ENCODE measurements at places on chromosomes 3 and 15.

GRCh38 chr3:146672941-146673340 is 67.8 kb upstream of the PLSCR5 start:
- no peak for DNase-seq

DNA sequence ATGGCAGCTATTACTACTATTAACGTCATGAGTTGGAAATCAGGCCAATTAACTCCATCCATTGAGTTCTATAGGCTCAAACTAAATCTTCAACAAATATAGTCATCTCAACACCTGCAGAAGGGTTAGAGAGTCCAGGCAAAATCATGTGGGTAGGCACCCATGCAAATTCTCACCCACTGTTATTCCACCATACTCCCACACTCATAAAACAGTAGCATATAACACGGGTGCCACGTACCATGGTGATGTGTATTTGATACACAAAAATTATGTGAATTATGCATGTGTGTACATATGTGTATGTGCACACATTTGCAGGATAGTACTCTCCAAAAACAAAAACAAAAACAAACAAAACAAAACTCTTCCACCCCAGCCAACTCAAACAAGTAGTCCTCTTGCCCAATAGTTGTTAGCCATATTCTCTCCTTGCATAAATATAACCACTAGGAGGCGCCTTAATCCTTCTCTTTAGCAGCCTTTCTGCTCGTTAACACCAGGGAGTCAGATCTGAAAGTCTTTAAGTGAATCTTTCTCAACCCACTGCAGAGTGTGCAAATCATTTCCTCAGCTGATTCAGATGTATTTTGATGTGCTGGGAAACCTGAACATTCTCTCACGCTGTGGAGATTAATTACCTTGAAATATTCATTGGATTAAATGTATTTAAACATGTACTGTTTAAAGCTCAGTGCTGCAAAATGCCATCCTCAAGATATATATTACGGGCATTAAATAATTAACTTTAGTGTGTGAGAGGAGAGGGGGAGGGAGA is 38.0 kb upstream of the COPB2 start:
- DNase-seq: peak; percentile 39

GRCh38 chr3:49839193-49839809 is 17.1 kb downstream of the TRAIP start:
- DNase-seq: peak; percentile 48

- DNase-seq: no peak
Measured at GRCh38 chr15:41908736-41909461, 15.0 kb upstream of the SPTBN5 start.

- DNase-seq: no peak
Measured at GRCh38 chr3:168051531-168052471, 43.9 kb downstream of the GOLIM4 start.

GRCh38 chr3:178083906-178084866 is 452.1 kb upstream of the KCNMB2 start:
- DNase-seq: no peak

DNA sequence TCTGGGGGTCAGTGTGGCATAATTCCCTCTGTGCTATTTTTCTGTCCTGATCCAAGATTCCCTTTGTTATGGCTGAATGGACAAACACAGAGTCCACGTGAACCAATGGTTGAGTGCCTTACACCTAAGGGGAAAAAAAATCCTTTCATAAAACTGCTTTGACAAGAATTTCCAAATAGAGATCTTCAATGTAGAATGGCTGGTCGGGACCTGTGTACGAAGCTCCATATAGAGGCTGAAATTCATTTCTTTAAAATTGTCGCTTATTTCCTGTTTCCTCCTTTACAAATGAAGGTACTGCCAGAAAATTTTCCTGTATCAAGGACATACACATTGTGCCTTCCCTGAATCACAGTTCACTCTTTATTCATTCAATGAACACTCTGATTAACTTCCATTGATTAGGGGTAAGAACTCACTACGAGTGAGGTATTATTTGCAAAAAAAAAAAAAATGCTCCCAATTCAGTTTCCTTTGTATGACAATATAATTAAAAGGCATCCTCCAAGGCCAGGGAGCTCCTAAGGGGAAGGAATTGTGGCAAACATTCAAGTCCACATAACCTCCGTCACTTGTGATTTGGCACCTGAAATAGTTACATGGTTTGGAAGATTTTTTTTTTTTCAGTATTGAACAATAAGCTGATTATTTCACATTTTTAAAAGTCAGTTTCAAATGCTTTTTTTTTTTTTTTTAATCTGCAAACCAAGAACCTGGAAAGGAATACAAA is 293.8 kb downstream of the MEX3B start:
- no peak for DNase-seq

- no peak for DNase-seq
Measured at GRCh38 chr3:188468662-188469061, 314.7 kb downstream of the LPP start.

DNA sequence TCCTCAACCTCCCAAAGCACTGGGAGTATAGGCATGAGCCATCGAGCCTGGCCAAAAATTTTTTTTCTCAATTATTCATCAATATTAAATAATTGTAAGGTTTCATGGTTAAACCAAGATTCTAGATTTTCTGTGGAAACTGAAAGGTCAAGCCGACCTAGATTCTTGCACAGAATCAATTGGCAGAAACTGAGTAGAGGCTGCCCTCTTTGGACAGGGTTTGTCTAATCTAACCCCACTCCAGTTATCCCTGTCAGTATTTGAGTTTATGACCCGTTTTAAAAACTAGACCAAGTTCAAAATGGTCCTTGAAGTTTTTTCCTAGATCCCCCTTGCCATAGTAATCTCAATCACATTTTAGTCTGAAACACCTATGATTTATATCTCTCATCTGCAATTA is 8.6 kb upstream of the ADAM10 start:
- DNase-seq: no peak

GRCh38 chr3:124814620-124815421 is 72.3 kb downstream of the ITGB5 start:
- no peak for DNase-seq

- DNase-seq: no peak
Measured at GRCh38 chr3:177519588-177519987, 322.3 kb upstream of the TBL1XR1 start.

DNA sequence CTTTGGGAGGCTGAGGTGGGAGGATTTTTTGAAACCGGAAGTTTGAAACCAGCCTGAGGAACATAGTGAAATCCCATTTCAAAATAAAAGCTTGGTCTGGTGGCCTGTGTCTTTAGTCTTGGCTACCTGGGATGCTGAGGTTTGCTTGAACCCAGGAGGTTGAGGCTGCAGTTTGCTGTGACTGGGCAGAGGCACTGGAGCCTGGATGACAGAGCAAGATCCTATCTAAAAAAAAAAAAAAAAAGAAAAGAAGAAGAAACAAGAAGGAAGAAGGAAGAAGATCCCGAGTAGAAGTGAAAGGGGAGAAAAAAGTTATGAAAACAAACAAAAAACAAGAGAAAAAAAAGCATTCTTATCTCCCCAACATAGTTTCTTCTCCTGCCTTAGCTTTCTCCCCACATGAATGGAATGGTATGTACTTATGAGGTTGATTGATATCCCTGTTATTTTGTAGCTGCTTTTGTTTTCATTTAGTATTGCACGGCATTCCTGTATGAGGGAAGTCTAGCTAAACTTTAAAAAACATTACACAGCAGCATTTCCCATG is 42.4 kb downstream of the TMEM40 start:
- DNase-seq: no peak

- no peak for DNase-seq
Measured at GRCh38 chr15:39391230-39391629, 189.6 kb upstream of the THBS1 start.

- DNase-seq: no peak
Measured at GRCh38 chr3:29764603-29765254, 483.9 kb downstream of the RBMS3 start.

DNA sequence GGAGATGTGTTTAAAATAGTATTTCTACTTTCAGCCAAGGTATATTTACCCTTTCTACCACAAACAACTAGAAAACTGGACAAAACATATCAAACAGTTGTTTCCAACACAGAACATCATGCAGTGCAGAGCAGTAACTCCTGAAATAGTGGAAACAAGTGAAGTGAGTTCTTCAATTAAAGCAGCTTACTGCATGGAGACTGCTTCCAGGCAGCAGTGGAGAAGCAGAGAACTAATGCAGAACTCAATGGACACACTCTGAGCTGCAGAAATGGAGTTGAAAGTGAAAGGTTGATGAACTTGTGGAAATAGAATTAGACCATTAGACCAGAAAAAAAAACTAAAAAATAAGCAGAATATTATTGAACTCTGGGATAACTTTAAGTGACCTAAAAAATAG is 478.9 kb downstream of the CNTN6 start:
- no peak for DNase-seq

DNA sequence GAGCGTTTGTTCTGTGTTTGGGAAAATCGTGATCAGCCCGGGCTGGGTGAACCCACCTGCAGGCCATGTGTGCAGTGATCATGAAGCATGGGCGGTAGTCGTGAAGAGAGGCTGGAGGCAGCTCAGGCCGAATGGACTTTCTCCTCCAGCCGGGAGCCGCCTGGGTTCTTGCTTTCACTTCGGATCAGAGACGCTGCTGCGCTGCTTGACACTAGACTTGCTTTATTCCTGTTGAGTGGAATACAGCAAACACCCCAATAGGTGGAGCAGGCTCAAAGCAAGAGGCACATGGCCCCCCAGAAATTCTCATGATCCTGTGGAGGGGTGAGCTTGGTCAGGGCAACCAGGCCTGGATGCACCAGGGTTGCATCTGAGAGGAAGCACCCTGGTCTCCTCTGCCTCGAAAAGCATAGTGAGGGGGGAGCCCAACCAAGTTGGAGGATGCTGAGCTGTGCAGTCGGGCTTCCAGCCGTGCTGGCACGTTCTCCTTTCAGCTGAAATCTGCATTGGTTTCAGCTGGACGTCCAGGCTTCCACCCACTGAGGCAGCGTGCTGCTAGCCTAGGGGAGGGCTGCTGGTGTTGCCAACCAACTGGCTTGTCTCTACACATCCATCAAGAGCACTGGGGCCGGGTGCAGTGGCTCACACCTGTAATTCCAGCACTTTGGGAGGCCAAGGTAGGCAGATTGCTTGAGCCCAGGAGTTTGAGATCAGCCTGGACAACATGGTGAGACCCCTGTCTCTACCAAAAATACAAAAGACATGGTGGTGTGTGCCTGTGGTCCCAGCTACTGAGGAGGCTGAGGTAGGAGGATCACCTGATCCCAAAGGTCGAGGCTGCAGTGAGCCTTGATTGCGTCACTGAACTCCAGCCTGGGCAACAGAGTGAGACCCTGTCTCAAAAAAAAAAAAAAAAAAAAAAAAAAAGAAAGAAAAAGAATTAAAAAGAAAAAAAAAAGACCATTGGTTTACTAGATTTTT is 2.8 kb upstream of the NRROS start:
- no peak for DNase-seq

GRCh38 chr15:99130314-99130713 is 25.4 kb downstream of the SYNM start:
- no peak for DNase-seq

DNA sequence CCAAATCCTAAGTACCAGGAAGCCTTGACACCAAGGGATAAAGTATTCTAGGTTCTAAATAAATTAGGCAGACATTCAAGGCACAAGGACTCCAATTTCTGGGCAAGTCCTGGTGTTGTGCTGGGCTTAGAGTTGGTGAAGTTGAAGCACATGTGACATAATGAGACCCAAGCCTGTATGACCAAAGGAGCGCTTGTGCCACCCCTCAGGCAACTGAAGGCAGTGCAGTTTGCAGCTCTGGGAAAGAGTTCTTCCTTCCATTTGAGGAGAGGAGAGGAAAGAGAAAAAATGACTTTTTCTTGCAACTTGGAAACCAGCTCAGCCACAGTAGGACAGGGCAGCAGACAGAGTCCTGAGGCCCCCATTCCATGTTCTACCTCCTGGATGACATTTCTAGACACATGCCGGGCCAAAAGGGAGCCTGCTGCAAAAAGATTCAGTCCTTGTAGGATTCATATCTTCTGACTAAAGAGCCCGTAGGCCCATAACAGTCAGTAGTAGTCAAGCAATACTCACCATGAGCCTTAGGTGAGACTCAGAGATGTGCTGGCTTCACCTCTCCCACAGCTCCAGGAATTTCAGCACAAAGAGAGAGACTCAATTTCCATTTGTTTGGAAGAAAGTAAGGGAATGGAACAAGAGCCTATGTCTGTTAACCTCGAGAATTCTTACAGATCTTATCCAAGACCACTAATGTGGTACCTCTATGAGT is 588.8 kb upstream of the BCHE start:
- DNase-seq: no peak

DNA sequence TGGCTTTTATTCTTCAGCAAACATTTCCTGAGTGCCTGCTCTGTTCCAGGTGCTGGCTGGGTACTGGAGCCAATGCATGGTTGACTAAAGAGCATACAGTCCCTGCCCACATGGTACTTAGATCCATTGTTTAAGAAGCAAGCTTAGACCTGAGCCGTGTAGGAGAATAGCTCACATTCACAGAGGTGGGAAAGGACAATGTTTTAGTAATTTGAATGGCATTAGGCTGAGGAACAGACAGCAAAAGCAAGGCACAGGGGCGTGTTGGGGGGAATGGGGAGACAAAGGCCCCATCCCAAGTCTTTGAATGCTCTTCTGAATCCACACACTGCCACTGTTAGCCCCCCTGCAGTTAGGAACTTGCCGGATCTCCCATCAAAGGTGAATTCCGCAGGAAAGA is 388.2 kb upstream of the RGMA start:
- no peak for DNase-seq

GRCh38 chr15:94238539-94239118 is 7.3 kb downstream of the MCTP2 start:
- DNase-seq: no peak

DNA sequence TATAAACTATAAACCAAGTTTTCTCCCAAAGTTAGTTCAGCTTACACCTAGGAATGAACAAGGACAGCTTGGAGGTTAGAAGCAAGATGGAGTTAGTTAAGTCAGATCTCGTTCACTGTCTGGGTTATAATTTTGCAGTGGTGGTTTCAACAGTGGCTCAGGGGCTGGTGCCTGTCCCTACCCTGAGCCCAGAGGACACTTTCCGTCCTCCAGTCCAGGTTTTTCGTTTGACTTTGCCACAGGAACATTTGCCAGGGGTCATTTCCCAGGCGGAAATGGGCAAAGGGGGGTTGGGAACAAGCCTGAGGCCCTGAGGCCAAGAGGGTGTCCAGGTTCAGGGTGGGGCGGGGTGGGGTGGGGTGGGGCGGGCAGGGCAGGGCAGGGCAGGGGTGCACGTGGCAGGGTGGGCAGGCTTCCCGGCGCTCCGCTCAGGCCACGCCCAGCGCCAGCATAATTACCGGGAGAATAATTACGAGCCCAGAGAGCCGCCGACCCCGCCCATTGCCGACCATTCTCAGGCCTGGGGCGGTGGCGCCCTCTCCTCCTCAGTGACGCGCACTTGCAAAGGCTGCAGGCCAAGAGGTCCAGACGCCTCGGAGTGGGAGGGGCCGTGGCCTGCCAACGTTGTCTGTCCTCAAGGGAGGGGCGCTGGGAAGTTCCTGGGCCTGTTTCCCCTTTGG is 70.4 kb downstream of the KLF13 start:
- no peak for DNase-seq

DNA sequence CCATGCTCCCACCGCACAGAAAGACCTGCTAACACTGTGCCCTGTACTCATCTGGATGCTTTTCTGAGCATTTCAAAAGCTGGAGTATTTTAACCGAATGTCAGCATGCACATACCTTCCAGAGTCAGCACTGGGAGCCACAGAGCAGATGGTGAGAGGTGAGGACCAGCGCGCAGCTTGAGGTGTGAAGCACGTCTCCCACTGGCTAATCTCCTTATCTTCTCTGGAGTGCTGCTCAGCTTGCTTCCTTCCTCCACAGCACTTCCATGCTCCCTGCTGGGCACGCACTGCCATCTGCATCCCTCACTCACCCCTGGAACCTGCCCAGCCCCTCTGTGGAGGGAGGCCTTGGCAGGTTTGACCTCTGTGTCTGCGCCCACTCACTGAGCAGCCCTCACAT is at the start of gene GNB5:
Gene GNB5, minus strand, starts transcription at position 186 of the 400 bp plus-strand sequence. CDS start 6,716 bp downstream, outside the sequence.
- no peak for DNase-seq

- DNase-seq: peak; percentile 50
Measured at GRCh38 chr15:74460298-74460697, 662 bp downstream of the UBL7 start.
